ENCODE measurements at places on chromosomes 12 and 14. TPM values are rescaled to one million over a fixed set of nuclear protein-coding genes. Genes with fewer than 3 reads are reported as not detected.

DNA sequence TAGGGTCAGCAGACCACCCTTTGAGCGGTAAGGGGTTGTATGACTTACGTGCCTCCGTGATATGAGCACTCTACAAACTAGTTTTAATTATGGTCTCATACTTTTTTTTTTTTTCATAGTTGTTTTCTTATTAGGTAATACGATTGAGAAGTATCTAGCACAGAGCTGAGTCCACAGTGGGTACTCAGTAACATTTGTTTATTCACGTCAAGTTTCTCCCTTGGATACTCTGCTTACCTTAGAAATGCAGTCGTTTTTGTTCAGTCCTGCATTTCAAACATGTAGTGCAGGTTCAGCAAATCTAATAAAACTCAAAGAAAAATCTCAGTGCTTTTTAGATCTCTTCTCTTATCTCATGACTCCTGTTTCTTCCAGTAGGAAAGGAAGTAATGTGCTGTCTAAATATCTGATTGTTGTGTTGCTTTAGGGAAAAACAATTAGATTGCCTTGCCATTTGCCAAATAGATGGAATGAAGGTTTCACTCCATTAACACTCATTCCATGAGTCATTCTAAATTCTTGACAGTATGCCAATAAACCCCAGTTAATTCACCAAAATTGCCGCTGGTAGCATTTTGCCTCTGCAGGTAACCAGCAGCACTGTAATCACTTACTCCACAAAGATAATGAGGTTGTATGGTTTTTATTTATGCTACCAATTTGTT lies 118.9 kb downstream of the PTCSC3 start:
- H3K36me3 ChIP-seq: no peaks in the 10 kb centered on the region
- peaks cover 76% of the 10 kb centered on the region for H3K27me3 ChIP-seq
- no peak overlapping the region for H3K27ac ChIP-seq
- DNase-seq: no peak
- no peaks in the 10 kb centered on the region for H3K4me1 ChIP-seq

- no peak for DNase-seq
- H3K4me1 ChIP-seq: peaks cover 10% of the 10 kb centered on the region
- H3K36me3 ChIP-seq: no peaks in the 10 kb centered on the region
Observed at GRCh38 chr12:70918321-70918720, 2.2 kb downstream of the PTPRR start.

GRCh38 chr12:27822076-27822712 lies 42.2 kb upstream of the MANSC4 start:
- no peaks in the 10 kb centered on the region for H3K36me3 ChIP-seq
- no peak for DNase-seq
- H3K27me3 ChIP-seq: peaks cover 2% of the 10 kb centered on the region
- no peak overlapping the region for H3K4me3 ChIP-seq
- no peaks in the 10 kb centered on the region for H3K4me1 ChIP-seq

GRCh38 chr12:53197011-53197640 lies 9.9 kb downstream of the ITGB7 start:
- H3K27me3 ChIP-seq: peaks cover 69% of the 10 kb centered on the region
- no peak overlapping the region for H3K4me3 ChIP-seq
- no peak for DNase-seq

GRCh38 chr12:8687846-8688601 lies 9.8 kb upstream of the RIMKLB start:
- no peaks in the 10 kb centered on the region for H3K27me3 ChIP-seq
- no peaks in the 10 kb centered on the region for H3K36me3 ChIP-seq
- H3K4me3 ChIP-seq: no peak overlapping the region
- no peak overlapping the region for H3K27ac ChIP-seq
- peaks cover 22% of the 10 kb centered on the region for H3K4me1 ChIP-seq

DNA sequence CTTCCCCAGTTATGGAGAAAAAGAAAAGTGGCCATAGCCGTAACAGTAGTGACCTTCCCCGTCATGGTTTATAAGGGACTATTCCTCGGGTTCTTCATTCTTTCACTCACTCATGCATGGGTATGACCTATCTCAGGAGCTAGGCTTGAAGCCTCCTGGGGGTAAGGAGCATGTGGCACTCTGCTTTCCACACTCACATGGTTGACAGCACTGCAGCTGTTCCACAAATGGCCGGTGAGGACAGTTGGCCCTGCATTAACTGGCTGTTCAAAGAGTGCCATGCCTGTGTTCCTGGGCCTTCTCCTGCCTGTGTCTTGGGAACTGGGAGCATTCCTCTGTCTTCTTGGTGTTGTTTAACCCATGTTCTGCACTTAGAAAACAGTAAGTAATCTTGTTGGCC lies 66.2 kb upstream of the PNMA1 start:
- H3K36me3 ChIP-seq: no peaks in the 10 kb centered on the region
- H3K27ac ChIP-seq: no peak overlapping the region
- no peak for DNase-seq
- H3K4me3 ChIP-seq: no peak overlapping the region
- H3K4me1 ChIP-seq: peaks cover 44% of the 10 kb centered on the region
- H3K27me3 ChIP-seq: peaks cover 3% of the 10 kb centered on the region

DNA sequence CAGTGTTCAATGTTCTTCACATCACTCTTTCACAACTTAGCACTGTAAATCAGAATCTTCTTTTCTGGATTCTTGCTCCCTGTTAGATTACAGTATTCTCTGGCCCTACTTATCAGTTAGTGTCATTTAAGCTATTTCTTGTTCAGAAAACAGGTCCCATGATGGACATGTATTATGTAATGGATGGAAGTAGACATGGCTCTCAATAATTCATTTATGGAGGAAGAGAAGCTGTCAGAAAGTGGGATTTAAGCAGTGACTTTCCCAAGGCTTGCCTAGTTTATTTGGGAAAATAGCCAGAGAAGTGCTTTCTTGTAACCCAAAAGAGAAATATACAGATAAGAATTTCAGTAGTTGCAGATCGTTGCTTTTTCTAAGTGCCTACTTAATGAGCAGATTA lies 1.6 kb downstream of the ERC1 start:
- no peaks in the 10 kb centered on the region for H3K36me3 ChIP-seq
- H3K27me3 ChIP-seq: peaks cover 36% of the 10 kb centered on the region
- H3K4me1 ChIP-seq: peaks cover 37% of the 10 kb centered on the region
- H3K27ac ChIP-seq: no peak overlapping the region
- peak overlapping the region; percentile 95 for H3K4me3 ChIP-seq

DNA sequence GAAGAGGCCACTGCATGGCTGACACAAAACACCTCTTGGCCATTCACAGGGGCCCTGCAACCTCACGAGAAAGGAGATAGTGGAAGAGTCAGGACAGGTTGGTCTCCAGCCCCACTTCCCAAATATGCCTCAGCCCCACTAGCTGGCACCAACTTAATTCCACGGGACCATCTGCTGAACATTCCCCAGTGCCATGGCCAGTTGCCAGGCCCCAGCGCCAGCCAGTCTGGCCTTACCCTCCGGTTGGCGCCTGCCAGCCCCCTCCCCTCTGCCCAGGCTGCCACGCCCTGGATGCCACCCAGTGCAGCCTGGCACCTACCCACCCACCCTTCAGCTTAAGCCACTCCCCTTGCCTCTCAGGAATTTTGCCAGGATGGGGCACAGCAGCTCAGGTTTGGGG lies 21.2 kb upstream of the HSPB8 start:
- peaks cover 42% of the 10 kb centered on the region for H3K4me1 ChIP-seq
- DNase-seq: no peak
- H3K27me3 ChIP-seq: peaks cover 3% of the 10 kb centered on the region
- no peak overlapping the region for H3K27ac ChIP-seq

GRCh38 chr14:87990682-87991081 lies 2.3 kb downstream of the GALC start:
- H3K4me1 ChIP-seq: peaks cover 30% of the 10 kb centered on the region
- no peak for DNase-seq
- no peaks in the 10 kb centered on the region for H3K27me3 ChIP-seq
- no peak overlapping the region for H3K27ac ChIP-seq
- peak overlapping the region; percentile 9 for H3K4me3 ChIP-seq
- no peaks in the 10 kb centered on the region for H3K36me3 ChIP-seq

DNA sequence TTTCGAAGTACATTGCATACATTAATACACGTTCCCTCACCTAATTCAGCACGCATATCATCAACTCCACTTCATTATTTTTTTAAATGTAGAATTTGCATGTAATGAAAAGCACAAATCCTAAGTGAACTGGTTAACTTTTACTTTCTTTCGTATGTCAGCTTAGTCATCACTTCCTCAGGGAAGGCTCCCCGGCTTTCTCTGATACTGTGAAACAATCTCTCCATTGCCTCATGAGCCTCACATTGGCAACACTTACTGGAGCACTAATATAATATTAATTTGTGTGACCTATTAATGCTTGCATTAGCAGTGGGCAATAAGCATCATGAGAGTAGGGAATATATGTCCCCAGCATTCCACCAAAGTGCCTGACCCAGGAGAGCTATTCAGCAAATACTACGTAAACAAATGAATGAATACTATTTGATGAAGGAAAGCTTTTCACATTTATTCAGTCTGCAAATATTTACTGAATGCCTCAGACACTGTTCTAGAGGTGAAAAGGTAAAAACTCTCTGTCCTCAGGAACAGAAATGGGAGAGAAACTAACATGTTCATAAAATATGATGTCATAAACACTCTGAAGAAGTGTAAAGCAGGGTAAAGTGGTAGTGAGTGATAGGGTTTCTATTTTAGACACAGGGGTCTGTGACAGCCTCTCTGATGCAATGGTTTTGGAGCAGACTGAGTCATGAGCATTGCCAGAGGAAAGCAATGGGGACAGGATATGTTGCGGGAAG lies 327.5 kb upstream of the DIO2 start:
- no peak overlapping the region for H3K27ac ChIP-seq
- H3K27me3 ChIP-seq: no peaks in the 10 kb centered on the region
- H3K4me1 ChIP-seq: no peaks in the 10 kb centered on the region
- H3K4me3 ChIP-seq: no peak overlapping the region
- DNase-seq: no peak
- H3K36me3 ChIP-seq: peaks cover 9% of the 10 kb centered on the region

BICD1 gene
- 49.5 TPM for total RNA-seq

ASPG gene
- not detected for total RNA-seq

APAF1 gene
- 29.2 TPM for total RNA-seq

INHBC gene
- 0.14 TPM for total RNA-seq
